ENCODE measurements at places on chromosomes 3 and 15.

DNA sequence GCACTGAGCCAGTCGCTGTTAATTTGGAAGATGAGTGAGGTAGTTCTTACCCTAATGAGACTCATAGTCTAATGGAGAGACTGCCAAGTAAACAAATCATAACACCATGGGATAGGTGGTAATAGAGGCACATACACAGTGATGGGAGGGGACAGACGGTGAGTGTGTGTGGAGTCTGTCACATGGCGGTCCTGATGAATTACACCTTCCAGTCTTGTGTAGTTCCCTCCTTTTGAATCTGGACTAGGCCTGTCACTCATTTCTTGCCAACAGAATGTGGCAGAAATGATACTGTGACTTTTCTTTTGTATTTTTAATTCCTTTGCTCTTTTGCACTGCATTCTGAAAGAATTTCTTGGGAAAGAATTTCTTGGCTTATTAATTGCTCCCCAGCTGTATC, 78.1 kb downstream of the NR1D2 start:
- no peak for DNase-seq

DNA sequence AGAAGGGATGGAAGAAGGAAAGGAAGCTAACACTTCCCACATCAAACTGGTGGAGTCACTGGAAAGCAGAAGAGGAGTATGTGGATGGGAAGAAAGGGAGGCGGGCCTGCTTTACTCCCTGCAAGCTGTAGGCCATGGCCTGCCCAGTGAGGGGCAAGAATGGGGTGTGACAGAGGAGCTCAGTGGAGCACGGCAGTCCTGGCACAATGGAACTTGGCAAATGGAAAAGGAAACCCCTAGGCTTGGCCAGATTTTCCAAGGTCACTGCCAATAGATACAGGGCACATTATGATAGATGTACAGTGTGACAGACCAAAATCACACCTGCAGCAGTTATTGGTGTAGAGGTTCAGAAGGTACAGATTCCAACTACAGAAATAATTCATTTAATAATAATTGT, 111.6 kb downstream of the ALDH1A2 start:
- DNase-seq = no peak

DNA sequence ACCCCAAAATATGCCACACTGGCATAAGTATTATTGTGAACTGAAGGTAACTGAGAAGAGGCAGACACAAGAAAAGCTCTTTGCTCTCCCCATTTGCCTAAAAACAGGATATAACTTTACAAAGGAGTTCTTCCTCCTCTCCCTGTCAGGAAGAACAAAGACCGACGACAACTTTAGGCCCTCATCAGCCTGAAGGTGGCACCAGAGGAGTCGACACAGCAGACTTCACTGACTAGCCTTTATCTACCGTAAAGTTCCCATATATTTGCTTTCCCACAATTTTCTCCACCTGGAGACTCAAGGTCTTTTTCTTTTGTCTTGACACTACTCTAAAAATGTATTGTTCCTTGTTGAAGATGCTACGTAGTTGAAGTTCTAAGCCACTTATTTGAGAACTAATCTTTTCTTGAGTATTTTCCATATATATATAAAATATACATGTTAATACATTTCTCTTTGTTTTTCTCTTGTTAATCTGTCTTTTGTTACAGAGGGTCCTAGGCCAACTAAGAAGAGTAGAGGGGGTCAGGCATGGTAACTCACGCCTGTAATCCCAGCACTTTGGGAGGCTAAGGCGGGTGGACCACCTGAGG, 16.2 kb upstream of the XIRP1 start:
- no peak for DNase-seq

GRCh38 chr3:13111873-13112520, 38.8 kb upstream of the IQSEC1 start:
- DNase-seq = no peak

- no peak for DNase-seq
Measured at GRCh38 chr15:58604455-58604923, 145.0 kb downstream of the ADAM10 start.

DNA sequence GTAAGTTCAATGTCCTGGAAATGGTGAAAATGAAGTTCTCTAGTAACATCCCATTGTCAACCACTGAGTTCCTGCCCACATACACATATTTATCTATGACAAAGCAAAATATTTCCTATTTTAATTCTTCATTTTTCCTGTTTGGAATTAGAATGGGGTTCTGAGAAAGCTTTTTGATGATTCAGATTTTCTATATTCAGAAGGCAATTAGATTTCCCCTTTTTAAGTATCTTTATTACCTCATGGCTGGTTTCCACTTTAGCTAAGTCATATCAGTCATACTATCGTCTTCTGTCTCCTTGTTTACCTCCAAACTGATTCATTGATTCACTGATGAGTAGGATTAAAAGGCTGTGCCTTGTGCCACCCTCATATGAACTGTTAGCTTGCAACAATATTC, 17.9 kb downstream of the ETFA start:
- DNase-seq = no peak
